ENCODE measurements at places on chromosomes 16 and 17. TPM values are rescaled to one million over a fixed set of nuclear protein-coding genes. Genes with fewer than 3 reads are reported as not detected.

Gene FZD2
- total RNA-seq, result 41.2 TPM

Gene KRT33B
- 0.05 TPM for total RNA-seq

Gene PROCA1
- total RNA-seq, result 2.2 TPM

Gene QRICH2
- total RNA-seq, result 0.91 TPM

Gene LLGL2
- 26.3 TPM for total RNA-seq

Gene COASY
- 104 TPM for total RNA-seq

Gene FOXJ1
- total RNA-seq, result 0.40 TPM

Gene TBC1D3K
- total RNA-seq, result not detected

Gene KCNJ18
- total RNA-seq, result not detected

Gene SLC38A8
- total RNA-seq, result not detected

Gene PYCARD
- 41.5 TPM for total RNA-seq

Gene ABCA6
- total RNA-seq, result not detected

Gene ZNF423
- 0.12 TPM for total RNA-seq

Gene NOG
- 1.1 TPM for total RNA-seq

Gene KCNJ12
- total RNA-seq, result 0.96 TPM

Gene LSM12
- total RNA-seq, result 50.7 TPM

Gene TNFRSF17
- not detected for total RNA-seq

Gene CALB2
- 6.8 TPM for total RNA-seq

Gene TPSG1
- not detected for total RNA-seq

Gene MILR1
- 1.8 TPM for total RNA-seq

Gene KRT15
- total RNA-seq, result 5.4 TPM

Gene METRNL
- 21.0 TPM for total RNA-seq
